ENCODE measurements at places on chromosomes 12 and 14.

DNA sequence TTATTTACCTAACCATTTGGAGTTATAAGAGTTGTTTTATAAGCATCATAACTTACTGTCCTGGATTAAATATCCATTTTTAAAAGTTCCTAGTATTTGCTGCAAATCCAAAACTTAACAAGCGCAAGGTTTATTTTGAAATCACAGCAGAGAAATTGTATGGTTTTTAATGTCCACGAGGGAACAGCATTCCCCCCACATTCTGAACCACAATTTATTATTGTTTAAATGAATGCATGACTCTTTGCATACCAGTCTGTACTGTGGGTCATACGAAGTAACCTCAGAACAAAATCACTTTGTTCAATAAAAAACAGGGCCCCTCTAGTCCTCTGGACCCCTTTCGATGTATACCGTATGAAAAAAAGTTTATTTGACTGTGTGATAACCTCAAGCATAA is 75.9 kb downstream of the DACT1 start:
- no peak for DNase-seq

GRCh38 chr12:66236969-66237368 is 48.0 kb downstream of the IRAK3 start:
- no peak for DNase-seq

DNA sequence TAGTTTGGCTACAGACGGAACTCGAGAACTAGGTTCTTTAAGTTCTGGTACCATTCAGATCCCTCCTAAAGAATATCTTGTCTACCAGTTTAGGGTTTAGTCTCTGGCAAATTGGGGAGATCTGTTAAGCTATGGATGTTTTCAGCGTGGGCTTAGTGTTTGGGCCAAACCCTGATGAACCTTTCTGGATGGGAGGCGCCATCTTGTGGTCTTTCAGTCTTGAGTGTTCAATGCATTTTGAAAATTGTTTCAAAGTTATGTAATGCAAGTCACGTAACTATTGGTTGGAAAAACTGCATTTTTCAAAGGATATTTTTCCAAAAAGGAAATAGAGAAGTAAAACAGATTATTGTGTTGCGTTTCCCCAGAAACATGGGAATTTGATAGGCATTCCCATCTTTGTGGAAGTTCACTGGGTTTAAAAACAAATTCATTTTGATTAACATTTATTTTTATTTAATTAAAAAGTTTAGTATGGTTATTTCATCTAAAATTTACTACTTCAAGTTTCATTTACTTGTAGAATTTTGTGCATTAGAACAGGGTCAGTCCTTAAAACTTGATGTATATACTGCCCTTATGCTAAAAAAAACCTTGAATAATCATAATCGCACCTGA is 169.0 kb downstream of the PRIMA1 start:
- DNase-seq = no peak

DNA sequence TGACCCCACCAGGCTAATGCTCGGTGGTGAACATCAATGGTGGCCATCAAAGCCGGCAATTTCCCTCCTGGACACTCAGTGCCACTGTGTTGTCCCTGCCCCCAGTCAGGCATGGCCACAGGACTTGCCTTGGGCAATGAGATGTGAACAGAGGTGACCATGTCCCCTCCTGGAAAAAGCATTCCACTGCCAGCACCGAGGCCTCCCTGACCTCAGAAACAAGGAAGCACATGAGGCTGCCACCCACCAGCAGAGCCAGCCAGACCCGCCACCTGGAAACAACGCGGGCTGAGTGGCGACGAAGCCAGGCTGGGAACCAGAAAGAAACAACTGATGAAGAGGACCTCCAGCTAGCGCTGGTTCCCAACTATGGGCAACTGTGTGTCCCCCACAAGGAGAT is 31.8 kb downstream of the ITPK1 start:
- DNase-seq = no peak

GRCh38 chr14:54529811-54530210 is 20.1 kb downstream of the CGRRF1 start:
- no peak for DNase-seq

GRCh38 chr12:94670898-94671297 is 20.5 kb upstream of the TMCC3 start:
- no peak for DNase-seq

DNA sequence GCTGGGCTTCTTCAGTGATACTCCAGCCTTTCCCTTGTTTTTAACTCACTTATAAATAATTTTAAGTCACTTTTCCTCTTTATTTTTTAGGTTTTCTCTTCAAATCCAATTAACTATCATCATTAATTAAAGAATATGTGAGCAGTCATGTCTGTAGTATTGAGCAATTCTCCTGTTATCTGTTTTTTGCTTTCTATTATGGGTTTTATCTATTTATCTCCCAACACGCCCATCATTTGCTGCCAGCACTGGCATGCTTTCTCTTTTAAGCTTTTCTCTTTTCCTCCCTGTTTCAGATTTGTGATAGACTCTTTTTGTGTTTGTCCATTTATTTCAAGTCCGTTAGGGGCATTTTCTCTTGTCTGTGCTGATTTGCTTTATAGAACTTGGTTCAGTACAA is 72.3 kb downstream of the CRADD start:
- no peak for DNase-seq

GRCh38 chr12:24600996-24601395 is 347.9 kb downstream of the BCAT1 start:
- no peak for DNase-seq

- no peak for DNase-seq
These were observed 1067.3 kb downstream of the FLRT2 start for GRCh38 chr14:86597279-86597678.

GRCh38 chr12:124605883-124606774 is 38.7 kb upstream of the NCOR2 start:
- DNase-seq = no peak

All from activated CD8-positive, alpha-beta memory T cell treated with anti-CD3 and anti-CD28 coated beads, Interleukin-2, amount 50 U/mL, for 48 hours (primary cell).